Stimulated activated CD8-positive, alpha-beta memory T cell treated with anti-CD3 and anti-CD28 coated beads, Interleukin-4, amount 100 ng/mL, for 24 hours (primary cell): ENCODE measurements at places on chromosomes 4 and X.

GRCh38 chrX:11577603-11578002 is 88.1 kb downstream of the ARHGAP6 start:
- DNase-seq: no peak

DNA sequence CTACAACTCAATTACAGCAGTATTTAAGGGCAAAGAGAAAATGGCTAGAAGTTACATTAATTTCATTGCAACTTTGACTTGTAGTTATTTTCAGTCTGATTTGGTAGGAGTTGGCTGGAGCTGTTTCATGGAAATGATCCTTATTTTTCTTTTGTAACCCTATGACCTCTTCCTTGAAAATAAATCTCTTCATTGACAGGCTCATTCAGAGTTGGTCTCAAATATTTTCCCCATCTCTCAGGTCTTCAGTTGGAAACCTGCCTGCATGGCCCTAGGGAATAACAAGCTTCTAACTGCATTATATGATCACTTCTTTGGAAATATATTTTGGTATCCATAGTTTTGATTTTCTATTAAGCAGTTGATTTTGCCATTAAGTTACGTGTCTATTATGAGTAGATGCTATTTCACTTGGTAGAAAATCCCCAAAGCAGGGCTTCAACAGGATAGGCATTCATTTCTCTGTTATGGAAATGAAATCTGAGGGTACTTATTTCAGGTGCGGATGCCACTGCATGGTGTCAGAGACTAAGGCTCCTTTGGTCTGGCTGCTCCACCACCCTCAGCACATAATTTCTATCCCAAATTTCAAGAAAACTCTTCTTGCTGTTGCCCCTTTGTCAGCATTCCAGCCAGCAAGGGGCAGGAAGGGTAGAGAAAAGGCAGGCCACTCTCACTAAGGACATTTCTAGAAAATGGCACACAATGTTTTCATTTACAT is 502.5 kb downstream of the SPRY1 start:
- no peak for DNase-seq

DNA sequence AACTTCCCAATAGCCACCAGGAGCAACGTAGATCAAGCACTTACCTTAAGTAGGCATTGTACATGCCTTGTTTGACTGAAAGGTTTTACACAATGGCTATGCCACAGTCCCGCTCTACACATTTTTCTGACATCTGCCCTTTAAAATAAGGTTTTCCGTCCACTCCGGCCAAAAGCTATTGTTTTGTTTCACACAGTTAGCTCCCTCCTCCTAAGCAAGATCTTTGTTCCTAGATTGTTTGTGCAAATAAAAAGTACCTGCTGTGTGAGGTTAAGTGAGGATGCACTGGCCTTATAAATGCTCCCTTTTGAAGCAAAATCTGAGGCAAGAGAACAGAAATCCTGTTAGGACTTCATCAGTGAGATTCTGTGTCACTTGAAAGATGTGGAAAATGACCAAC is 11.8 kb downstream of the SCD5 start:
- no peak for DNase-seq

DNA sequence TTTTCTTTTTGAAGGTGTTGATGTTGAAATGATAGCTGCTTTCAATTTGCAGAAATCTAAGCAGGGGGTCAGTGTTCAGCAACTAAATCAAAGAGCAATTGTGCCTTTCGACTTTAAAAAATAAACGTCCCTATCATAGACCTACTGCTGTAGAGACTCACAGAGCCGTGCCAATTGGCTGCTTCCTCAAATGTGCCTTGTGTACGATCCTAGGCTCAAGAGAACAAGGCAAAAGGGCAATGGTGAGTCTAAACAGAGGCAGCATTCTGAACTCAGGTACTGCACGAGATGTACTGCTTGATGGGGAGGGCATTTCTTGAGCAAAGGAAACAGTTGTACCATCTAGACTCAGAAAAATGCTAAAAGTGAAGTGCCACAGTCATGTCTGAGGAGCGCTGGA is 29.8 kb downstream of the OPHN1 start:
- no peak for DNase-seq

- no peak for DNase-seq
These were observed 95.1 kb downstream of the ARSF start for GRCh38 chrX:3136161-3136961.

GRCh38 chr4:68383115-68383514 is 33.2 kb upstream of the YTHDC1 start:
- no peak for DNase-seq

DNA sequence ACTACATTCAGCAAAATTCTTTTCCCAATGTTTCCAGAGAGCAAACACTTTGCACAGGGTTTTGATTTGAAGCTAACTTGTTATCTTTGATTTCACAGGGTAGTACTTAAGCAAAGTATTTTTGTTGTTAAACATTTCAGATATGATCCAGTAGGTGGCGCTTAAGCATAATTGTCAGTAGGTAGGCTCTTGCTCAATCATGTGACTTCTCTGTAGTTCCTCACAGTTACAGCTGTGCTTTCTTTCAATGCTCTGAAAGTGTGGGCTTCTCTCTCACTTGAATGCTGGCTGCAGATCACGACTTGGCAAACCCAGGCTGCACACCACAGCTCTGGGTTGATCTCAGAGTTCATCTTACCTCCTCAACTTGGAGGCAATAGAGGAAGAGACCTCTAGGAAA is 1016.5 kb downstream of the SH3BGRL start:
- DNase-seq: no peak

GRCh38 chrX:3184176-3184930 is 143.1 kb downstream of the ARSF start:
- DNase-seq: no peak

- no peak for DNase-seq
These were observed 6.0 kb upstream of the VSIG4 start for GRCh38 chrX:66045894-66046293.

DNA sequence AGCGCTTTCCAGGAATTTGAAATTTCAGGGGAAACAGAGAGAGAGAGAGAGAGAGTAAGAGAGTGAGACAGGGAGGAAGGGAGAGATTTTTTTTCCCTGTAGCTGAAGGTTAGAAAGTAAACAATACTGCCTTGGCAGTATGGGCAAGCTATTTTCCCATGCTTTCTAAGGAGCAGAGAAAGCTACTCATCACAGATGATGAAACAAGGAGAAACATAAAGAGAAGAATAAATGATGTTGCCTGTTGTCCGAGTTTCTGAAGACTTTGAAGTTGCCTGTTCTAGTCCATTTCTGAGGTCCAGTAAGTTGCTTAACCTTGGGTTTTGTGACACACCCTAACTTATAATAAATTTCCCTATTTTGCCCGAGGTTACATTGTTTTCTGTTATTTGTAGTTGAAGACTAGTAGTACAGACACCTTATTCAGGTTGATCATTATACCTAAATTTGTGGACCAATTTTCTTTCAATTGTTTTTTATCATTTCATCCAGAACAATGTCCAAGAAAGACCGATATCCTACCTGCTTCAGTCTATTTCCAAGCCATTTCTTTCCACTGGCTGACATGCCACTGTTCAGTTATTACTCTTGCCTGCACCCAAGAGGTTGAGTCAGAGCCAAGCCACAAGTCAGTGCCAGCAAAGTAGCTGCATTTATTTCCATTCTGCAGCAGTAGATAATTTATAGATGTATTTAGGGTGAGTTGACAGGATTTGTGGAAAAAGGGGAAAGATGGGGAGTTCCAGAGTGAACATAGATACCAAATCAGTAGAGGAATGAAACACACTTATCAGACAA is 49.7 kb upstream of the SLC16A2 start:
- DNase-seq: no peak

DNA sequence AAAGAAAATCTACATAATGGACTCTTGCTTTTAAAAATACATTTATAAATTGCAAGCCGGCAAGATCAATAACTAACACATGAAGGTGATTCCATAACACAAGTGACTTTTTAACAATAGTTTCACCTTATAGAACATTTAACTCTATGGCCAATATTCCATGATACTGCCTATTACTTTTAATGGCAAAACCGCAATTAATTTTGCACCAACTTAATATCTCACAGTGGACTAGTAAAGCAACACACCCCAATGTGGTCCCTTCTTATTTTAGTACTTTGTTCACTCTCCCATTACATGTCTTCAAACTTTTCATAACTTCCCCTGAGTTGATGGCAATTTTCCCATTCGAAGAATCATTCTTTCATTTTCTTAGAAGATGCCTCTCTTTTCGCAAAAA is 351.6 kb upstream of the F9 start:
- no peak for DNase-seq

DNA sequence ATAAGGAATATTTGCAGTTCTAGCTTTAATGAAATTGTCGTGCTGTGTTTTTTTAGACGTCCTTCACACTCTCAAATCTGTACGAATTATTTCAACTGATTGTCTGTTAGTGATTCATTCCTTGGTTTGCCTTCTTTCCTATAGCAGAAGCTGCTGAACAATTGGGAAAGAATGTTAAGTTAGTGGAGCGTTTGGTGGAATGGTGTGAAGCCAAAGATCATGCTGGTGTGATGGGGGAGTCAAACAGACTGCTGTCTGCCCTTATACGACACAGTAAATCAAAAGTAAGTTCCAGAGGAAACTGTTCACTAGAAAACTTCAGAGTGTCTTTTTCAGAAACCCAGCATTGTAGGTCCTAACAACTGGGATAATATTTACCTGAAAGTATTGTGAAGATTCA is 159.9 kb downstream of the RAP1GDS1 start:
- DNase-seq: no peak

DNA sequence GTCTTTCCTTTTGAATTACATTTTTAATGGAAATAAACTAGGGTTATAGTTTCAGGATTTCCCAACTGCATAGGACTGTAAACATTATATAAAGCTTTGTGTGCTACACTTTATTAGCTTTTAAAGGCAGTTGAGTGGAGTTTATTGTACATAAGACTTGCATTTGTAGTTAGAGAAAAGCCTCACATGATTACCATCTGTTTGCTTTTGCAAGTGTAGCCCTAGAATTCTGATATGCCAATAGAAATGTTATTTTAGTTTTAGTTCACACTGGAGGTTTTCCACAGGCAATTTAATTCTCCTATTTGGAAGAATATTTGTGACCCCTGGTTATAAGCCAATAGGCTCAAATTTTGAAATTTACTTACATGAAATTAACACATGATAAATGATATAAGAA is 41.3 kb upstream of the ANK2 start:
- DNase-seq: no peak

DNA sequence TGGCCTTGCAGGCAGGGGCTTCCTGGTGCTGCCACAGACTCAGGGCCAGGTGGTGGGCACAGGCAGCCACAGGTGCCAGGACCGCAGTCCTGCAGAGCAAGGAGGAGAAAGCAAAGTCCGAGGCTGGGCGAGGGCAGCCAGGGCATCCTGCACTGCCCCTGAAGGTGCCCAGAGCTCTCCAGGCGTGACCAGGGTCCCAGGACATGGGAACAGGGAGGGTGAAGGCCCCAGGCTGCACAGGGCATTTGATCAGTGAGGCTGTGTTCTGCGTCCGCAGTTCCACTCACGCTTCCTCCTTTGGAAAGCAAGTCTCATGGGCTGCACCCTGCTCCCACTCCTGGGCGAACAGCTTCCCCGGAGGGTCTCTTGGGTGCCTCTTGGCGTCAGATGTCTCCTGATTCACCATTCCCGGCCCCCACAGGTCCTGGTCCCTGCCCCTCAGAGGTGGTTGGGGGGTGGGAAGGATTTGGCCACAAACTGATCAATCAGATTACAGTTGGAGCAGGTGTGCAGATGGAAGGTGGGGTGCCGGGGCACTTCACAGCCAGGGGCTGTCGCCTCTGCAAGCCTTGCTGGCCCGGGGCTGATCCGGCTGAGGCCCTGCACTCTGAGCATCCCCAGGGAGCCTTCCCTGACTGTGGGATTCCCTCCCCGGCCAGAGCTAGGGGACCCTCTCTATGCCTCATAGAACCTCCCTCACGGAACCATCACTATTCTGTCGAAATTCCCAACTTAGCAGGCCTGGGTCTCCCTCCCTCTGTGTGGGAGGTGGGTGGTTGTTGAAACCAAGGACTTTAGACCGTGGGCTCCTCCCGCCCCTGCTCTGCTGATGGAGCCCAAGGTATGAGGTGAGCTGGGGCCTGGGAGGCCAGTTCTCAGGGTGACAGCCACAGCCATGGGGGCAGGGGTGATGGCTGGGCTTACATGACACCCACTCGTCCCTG is 3.3 kb downstream of the SH3TC1 start:
- no peak for DNase-seq

- no peak for DNase-seq
These were observed 77.8 kb downstream of the KLHL13 start for GRCh38 chrX:118038614-118039365.

DNA sequence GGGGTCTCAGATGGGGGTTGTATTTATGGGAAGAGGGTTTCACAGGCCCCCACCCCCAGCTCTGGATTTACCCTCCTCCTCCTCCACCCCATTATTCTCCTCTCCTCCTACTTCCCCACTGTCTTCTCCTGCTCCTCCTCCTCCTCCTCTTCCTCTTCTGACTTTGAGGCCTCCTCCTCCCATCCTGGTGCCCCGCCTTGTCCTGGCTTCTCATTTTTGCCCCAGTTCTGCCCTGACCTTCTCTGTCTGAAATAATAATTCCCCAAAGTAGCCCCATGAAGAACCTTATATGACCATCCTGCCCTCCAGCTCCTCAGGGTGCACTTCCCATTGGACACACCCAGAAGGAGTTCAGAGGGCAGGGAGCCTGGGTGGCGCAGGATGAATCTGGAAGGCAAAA is 351.4 kb upstream of the GATB start:
- no peak for DNase-seq

DNA sequence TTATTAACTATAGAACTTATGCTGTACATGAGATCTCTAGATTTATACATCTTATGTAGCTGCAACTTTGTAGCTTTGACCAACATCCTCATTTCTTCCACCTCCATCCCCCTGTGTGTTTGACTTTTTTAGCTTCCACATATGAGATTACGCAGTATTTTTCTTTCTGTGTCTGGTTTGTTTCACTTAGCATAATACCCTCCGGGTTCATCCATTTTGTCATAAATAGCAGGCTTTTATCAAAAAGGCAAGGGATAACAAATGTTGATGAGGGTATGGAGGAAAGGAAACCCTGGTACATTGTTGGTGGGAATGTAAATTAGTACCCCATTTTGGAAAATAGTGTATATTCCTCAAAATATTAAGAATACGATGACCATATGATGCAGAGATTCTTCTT is 116.4 kb upstream of the DGKK start:
- no peak for DNase-seq

DNA sequence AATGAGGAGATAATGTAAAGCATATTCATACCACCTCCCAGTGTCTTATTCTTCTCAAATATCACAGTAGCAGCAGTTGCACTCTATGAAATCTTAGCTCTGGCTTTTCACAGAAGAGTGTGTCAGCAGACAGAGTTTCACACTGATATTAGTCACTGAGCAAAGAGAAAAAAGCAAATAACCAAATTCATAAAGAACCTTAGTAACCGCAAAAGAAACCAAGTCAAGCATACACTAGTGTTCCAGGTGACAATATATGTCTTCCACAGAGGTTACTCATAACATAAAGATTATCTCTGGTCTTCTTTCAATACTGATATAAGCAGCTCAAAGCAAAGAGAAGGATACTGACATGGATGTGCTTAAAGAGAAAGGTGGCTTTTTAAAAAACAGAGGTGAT is 181.7 kb upstream of the EDNRA start:
- DNase-seq: no peak

DNA sequence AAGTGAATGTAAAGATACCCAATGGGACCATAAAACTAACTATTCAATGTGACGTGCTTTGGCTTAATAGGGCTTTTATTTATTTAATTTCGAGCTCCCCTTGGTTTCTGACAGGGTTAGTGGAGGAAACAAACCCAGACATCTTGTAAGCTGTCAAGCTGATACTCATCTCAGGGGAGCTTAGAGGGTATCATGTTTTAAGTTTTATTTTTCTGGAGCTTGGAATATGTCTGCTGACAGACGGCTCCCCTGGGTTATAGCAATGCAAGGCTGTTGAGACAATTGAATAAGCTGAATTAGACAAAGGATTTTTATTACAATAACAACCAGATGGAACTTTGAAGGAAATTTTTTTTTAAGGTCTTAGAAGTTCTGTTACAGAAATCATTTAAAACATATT is 456.5 kb downstream of the IL1RAPL1 start:
- no peak for DNase-seq
